SK-N-DZ (cell line): ENCODE measurements at places on chromosomes 16 and 17.

DNA sequence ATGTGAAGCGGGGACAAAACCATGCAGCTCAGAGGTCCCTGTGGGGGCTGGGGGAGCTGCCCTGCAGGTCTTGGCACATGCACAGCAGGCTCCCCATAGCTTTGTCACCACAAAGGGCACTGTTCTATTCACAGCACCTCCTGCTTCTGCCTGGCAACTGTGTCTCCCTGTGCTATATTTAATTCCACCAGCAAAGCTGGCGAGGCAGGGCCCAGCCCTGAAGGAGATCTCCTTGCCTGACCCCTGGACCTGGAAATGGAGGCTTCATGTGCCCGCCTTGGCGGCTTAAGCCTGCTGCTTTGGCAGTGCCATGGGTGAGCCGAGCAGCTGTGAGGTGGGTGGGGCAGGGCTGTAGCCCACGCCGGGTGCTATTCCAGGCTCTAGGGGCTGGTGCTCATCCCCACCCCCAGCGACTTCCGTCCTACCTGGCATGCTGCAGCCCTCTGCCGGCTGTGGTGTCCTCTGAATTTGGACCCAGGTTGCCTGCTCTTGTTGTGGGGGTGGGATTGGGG, 6.8 kb downstream of the LDHD start:
- DNase-seq, result no peak

DNA sequence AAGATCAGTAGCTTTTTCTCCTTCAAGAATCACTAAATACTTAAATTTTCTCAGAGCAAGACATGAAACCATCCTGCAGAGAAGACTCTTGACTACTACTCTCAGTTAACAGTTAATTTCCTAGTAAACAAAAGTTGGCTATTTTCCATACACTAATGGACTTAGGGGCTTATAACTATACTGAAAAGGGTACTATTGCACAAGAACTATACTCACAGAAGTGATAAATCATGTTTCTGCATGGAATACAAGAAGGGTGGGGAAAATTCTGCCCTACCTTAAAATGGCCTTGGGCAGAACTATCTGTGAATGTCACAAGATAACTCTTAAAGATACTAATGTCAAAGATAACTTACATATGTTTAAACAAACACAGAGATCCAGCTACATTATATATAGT, 12.5 kb downstream of the ZNF652 start:
- DNase-seq, result no peak

DNA sequence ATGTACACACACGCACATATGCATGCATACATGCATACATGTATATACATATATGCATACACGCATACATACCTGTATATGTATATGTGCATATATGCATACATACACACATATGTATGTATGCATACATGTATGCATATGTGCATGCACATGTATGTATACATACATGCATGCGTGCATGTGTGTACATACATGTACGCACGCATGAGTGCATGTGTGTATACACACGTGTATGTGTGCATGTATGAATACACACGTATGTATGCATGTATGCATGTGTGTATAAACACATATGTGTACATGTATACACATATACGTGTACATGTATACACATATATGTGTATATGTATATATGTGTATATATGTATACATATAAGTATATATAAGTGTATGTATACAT, 28.5 kb upstream of the DLX3 start:
- no peak for DNase-seq

- DNase-seq, result peak; percentile 72
Measured at GRCh38 chr16:67562526-67562917, at the start of gene CTCF. Gene CTCF, plus strand, starts transcription at chr16:67562526. Its CDS starts 48,307 bp downstream, at chr16:67610833.

DNA sequence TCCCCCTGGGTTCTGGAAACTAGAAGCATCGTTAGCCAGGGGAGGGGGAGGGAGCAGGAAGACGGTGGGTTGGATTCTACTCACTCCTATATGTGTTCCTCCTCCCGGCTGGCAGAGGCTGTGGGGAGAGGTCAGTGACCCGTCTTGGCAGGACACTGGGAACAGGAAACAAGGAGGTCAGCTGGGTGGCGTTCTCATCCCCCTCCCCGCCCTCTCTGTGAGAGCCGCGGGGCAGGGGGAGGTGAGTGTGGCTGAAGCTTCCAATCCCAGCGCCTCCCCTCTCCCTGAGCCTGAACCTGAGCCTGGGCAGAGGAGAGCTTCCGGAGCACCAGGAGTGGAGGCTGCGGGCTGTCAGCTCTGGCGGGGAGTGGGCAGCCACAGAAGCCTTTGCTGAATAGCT, 12.5 kb downstream of the GPRC5C start:
- DNase-seq, result no peak

- DNase-seq, result no peak
Measured at GRCh38 chr16:85800321-85800669, 800 bp downstream of the COX4I1 start.

DNA sequence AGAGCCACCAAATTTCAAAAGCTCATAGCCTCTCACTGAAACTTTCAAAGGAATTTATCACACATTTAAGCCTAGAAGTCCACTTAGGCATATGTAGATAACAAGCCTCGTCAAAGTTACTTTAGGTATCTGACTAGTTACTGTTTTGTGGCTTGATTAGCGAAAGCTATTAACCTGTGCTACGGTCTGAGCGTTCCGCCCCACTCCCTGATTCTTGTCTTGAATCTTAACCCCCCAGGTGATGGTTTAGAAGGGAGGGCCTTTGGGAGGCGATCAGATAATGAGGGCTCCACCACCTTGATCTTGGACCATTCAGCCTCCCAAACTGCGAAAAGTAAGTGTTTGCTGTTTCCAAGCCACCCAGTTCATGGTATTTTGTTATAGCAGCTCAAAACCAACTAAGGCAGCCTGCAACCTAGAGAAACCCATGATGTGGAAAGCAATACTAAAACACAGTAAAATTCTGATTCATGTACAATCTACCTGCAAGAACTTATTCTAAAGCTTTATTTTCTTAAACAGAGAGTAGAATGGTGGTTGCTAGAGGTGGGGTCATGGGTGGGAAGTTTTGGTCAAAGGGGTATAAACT, 7.1 kb downstream of the HSDL1 start:
- no peak for DNase-seq

DNA sequence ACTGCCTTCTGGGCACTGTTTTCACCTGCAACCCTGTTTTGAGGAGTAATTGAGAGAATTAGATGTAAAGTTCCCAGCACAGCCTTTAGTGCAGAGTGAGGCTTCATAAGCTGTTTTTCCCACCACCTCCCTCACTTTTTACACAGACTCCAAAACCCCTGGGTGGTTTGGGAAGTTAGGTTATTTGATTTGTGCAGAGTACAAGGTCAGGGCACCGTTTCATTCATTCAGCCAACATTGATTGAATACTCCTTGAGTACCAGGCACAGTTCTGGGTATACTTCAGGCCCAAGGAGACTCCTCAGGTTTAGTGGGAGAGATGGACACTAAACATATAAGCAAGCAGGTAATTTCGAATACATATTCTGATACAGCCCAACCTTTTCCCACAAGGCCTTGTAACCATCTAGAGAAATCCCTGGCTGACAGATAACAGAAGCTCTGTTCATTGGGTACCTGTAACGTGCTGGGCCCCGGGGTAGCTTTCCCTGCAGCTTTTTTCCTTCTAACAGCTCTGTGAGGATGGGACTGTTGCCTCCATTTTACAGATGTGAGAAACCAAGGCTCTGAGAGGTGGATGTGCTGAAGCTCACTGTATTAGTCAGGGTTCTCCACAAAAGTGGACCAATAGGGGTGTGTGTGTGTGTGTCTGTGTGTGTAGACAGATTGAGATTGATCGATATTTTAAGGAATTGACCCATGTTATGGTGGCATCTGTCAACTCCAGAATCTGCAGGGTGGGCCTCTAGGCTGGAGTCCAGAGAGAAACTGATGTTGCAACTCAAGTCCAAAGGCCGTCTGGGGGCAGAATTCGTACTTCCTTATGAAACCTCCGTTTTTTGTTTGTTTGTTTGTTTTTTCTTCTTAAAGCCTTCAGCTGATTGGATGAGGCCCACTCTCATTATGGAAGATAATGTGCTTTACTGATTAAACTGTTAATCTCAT, 234.7 kb downstream of the SNX29 start:
- DNase-seq, result no peak

DNA sequence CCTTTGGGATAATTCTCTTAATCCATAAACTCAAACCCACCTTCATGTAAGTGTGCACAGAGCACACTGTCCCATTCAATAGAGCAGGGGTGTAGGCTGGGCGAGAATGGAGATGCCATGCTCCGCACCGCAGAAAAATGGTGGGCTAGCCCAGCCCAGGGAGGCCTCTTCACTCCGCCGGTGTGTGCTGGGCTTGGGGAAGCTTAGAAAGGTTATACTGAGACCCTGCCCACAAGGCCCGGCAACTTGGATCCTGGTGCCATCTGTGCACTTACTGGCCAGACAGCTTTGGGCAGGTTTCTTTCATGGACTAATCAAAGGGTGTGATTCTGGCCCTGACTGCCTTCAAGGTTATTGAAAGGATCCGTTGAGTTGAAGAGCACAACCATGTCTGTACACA, 3.7 kb upstream of the STAT5A start:
- no peak for DNase-seq

DNA sequence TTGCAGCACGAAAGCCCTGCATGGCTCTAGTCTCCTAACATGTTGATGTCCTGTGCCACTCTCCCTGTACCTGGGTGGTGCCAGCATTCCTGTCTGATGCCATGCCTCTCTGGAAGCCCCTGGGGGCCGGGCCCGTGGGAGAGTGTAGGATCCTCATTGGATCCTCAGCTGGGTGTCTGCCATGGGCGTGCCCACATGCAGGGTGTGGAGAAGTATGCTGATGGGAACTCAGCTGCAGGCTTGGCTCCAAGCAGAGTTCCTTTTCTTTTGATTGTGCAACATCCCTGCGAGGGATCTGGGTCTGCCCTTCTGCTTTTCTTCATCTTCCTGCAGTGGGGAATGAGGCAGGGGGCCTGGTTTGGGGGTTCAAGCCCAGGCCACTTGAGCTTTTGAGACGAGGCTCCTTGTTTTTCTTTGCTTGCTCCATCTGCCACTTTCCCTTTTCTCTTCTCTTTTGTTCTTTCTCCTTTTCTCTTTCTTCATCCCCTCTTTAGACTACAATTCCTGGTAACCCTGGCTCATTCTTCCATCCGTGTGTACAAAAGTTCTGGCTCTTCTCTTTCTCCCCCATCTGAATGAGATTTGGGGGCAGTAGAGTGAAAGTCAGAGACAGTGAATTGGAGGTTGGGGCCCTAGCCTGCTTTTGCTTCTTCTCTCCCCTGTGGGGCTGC, 32.9 kb downstream of the KSR1 start:
- DNase-seq, result no peak

DNA sequence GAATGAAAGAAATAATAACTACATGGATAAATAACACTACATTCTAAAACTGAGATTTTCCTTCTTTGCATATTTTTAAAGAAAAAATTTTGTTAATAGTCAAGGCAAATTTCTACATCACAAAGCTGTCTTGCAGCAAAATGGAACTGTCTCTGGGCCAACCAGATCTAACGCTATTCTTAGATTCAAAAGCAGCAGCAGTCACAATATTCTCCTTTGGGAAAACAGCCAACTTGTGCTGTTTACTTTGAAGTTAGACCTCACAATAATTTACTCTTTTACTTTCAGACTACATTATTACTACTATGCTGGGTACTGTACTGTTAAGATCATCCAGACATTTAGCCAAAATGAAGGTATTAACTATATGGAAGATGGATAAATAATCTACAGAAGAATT, 189.1 kb downstream of the CEP112 start:
- no peak for DNase-seq

DNA sequence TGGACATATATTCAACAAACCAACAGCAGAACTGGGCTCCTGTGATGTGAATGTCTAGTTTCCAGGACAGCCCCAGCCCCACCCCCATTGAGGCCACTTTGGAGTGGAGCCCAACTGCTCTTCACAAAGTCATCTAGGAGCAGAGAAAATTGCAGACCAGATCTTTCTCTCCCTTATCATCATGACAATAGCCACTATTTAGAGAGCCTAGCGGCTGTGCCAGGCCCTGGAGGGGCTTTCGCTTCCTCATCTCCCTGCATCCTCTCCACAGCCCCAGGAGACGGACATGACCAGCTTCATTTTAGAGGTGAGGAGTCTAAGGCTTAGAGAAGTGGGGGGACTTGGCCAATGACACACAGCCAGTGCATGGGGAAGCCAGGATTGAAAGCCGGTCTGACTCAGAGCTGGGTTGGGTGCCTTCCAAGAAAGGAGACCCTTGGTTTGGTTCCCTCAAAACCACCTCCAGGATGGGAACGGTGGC, 1.4 kb downstream of the PRSS8 start:
- DNase-seq, result no peak

GRCh38 chr17:21381076-21381706, 5.0 kb downstream of the KCNJ12 start:
- no peak for DNase-seq

DNA sequence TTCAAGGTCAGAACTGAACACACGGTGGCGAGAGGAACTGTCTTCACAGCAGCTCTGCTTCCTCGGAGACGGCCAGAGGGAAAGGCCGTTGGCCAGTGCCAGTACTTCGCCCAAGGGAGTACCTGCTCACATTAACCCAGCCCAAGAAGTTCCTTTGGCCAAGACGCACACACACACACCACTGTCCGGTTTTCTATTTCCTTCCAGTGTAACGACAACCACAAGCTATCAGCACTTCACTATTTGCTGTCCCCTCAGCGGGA, 744 bp upstream of the GGNBP2 start:
- DNase-seq, result peak; percentile 44

GRCh38 chr16:86071611-86072240, 172.8 kb downstream of the IRF8 start:
- DNase-seq, result no peak

DNA sequence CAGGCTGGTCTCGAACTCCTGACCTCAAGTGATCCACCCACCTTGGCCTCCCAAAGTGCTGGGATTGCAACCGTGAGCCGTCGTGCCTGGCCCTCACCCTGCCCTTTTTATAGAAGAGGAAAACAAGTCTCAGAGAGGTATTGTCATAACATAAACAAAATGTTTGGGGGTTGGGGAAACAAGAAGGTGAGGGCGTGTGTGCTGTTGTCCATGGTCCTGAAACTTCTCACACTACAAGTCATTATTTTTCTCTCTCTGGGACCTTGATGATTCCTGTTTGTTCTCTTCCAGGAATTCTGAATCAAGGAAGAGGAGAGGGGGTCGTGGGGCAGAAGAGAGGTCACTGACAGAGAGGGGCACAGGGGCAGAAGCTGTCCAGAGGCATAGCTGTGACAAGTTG, 160.2 kb upstream of the LHX1 start:
- no peak for DNase-seq

GRCh38 chr16:77585379-77586251, 136.7 kb upstream of the NUDT7 start:
- no peak for DNase-seq

- no peak for DNase-seq
Measured at GRCh38 chr17:52136166-52136565, 22.3 kb downstream of the CA10 start.
